ENCODE measurements at places on chromosomes 1 and 21.

GRCh38 chr1:96536581-96536980 lies 185.0 kb upstream of the PTBP2 start:
- no peak for DNase-seq

DNA sequence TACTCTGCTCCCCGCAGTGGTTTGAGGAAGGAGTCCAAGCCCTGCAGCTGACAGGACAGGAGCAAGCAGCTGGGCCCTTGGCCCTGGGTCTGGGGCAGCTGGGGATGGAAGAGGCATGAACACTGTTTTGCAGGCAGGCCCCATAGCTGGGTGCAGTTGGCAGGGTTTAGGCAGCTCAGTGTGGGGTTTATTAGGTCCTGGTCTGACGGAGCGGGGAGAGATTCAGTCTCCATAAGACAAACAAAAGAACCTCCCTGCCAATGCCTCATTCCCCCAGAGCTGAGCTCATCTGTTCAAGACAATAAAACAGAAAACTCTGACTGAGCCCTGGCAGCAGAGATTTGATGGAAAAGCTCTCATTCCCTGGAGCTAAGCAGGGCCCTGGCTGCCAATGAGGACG lies 37.3 kb downstream of the OLFML2B start:
- no peak for DNase-seq

GRCh38 chr1:68047659-68048026 lies 2.8 kb downstream of the DIRAS3 start:
- DNase-seq = no peak

- DNase-seq = peak; percentile 21
Observed at GRCh38 chr1:154198756-154199562, 7.1 kb upstream of the TPM3 start.

- DNase-seq = no peak
Observed at GRCh38 chr1:20401405-20402010, 84.5 kb downstream of the CAMK2N1 start.

DNA sequence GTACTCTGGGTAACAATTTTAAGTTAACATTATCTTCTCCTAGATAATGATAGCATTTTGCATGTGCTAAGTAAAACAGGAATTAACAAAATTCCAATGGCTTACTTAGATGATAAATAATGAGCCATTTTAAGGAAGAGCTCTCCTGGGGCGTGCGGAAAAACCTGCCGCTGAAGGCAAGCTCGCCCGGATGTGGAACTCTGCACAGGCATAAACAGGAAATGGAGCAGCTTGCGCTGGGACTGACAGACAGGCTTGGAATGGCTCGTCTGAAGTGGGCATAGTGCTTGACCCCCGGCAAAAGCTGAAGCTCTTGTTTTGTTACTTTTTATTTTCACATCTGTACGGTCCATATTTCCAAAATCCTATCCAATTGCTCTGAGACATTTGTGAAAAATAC lies 169.2 kb downstream of the ZNF281 start:
- no peak for DNase-seq

DNA sequence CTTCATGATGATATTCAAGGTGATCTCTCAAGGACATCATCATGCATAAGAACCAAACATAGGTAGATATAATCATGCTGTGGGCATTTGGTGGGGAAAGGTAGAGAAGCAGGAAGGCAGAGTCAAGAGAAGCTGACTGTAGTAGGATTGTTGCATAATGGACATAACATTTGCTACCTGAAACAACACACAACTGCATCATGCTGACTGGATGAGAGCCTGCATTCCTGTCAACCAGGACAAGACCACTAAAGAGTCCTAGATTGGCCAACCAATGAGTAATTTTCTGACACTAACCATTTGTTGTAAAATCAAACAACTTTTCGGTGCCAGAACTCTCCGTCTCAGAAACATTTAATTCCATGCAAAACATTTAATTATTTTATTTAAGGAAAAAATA lies 377.2 kb downstream of the PLPP3 start:
- no peak for DNase-seq

GRCh38 chr1:77762072-77762476 lies 2.4 kb upstream of the USP33 start:
- DNase-seq = no peak

GRCh38 chr1:6097824-6098223 lies 52.1 kb downstream of the KCNAB2 start:
- no peak for DNase-seq

- DNase-seq = no peak
Observed at GRCh38 chr21:29185633-29186032, 55.2 kb downstream of the MAP3K7CL start.

DNA sequence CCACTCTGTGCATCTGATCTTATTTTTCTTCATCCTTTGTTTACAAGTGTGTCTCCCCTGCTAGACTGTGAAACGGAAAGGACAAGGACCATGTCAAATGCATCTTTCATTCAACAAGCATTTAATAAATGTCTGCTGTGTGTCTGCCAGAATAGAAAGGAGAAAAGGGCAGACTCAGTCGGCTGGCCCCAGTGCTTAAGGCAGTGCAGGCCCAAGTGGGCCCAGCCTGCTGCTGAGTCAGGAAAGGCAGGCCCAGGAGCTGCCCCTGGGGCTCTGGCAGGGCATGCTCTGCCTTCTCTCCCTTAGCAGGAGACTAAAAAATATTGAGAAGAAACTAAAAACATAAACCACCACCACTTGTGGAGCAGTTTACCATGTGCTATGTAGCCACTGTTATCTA lies 38.1 kb downstream of the PLEKHA6 start:
- DNase-seq = no peak

- no peak for DNase-seq
Observed at GRCh38 chr1:188281921-188282320, 1453.2 kb downstream of the PLA2G4A start.

DNA sequence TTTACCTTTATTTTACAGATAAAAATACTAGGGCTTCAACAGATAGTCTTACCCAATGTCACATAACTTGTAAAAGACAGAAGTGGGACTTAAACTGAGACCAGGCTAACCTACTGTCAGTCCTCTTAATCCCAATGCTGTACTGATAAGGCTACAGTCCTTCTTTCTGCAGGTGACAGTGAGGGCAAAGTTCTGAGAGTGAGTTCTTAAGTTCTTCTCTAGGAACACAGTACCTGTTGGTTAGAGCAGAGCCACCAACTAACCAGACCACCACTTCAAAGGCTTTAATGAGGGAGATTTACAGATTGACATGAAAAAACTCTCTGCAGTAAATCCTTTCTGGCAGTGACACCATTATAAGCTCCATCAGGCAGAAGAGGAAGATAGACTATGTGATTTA lies 74.2 kb downstream of the SNX7 start:
- no peak for DNase-seq

DNA sequence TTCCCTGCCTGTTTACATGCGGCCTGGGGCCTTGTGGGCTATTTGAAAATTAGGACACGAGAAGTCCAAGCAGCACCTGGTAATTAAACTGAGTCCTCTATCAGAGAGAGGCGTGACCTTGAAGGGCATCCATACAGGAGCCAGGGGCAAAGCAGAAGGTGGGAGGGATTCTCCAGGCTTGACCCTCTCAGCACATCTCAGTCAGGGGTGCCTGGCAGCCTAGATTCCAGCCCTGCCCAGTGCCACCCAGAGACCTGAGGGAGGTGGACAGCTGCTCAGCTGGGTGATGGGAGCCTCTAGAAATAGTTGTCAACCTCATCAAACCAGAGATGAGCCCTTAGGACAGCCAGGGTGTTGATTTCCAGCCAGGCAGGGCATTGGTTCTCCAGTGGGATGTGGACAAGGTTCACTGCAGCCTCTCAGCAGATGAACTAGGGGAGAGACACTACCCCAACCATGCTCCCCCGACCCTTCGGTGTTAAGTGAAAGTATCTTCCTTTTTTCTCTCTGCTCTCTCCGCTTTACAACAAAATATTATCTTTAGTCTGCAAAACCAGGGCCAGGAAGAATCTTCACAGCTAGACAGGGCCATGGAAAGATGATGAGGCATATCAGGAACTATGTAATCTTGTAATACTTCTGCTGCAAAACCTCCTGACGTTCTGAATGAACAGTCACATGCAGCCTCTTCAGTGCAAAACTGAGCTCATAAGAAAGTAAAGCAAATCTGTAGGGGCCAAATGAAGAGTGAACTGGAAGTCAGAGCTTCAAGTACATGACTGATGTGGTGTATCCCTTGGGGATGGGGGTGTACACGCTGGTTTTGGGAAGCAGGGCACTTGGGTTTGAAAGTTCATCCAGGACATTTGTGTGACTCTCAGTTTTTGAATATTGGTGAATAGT lies 35.9 kb upstream of the ATP5PO start:
- DNase-seq = no peak

DNA sequence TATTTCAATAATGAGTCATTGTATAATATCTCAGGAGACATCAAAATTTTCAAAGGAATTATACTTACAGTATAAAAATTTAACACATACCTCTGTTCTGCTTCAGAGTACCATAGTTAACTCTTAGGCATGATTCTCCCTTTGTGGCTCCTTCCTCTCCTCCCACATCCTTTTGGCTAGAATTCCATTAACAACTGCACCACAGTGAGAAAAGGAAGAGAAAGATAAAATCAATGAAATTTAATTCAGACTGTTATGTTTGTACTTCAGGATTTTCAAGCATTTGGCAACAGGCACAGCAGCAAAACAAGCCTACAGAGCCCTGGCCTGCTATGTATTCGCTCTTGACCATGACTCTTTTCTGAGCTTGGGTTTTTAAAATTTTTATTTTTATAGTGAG lies 57.2 kb upstream of the SGIP1 start:
- DNase-seq = no peak

- DNase-seq = no peak
Observed at GRCh38 chr1:221994274-221994698, 252.4 kb upstream of the DUSP10 start.

DNA sequence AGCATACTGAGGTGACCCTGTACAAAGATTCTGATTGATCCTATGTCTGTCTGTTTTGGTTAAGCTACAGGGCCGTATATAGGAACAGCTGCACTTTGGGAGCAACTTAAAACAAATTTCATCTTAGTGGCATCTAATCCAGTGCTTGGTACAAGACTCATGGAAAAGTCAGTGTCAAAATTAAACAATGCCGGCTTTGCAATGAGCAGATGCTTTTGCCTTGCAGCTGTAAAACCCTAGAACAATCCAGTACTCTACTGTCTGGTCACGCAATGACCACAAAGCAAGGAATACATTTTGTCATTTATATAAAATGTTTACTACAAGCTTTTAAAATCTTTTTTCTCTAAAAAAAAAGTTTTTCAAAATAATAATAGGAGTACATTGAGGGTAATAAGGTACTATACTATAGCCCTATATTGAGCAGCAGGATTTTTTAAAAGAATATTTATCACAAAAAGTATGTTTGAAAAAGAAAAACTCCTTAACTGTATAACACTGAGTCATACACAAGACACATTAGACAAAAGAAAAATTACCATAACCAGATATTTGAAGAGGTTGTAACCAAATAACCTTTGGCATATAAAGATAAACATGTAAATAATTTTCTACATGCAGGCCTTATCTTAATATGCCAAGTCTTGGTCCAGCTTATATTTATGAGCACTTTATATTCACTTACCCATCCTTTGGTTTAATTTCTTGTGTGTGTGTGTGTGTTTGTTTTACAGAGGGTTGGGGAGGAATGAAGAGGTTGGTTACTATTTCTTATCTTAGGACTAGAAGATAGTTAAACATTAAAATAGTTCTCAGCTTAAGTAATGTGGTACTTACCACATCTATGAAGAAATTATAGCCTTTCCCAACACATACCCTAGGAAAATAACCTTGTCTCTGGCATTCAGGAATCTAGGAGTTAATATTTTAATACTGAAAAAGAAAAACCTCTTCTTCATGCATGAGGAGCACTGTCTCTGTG lies 262.3 kb downstream of the FAF1 start:
- DNase-seq = no peak

- no peak for DNase-seq
Observed at GRCh38 chr1:19330449-19331135, 18.5 kb downstream of the SLC66A1 start.

DNA sequence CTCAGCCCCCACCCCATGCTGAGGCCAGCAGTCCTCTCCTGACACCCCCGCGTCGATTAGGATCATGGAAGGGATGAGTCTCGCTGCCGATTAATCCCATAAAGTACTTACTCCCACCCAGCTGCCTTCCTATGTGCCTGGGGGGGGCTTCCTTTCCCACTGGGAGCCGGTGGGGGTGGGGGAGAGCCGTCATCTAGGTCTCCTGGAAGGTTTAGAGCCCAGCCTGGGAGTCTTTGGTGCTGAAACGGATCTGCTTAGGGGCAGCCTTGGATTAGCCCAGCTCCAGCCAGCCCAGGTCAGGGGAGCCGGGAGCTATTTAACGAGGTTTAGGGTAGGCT lies 9.8 kb downstream of the SAMD11 start:
- no peak for DNase-seq

DNA sequence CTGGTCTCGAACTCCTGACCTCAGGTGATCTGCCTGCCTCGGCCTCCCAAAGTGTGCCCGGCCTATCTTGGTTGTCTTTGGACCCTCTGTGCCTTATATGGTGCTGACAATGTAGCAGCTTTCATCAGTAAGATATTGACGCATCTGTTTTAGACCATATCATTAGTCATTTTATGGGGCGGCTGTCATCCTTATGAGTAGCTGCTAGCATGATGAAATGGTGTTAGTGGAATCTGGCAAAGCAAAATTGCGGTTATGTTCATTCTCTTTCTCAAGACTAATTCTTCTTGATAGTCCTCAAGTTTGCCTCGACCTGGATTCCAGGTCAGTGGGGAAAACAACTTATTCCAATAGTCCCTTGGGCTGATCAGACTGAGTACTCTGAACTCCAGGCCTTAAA lies 199.9 kb downstream of the PRDM2 start:
- DNase-seq = no peak

DNA sequence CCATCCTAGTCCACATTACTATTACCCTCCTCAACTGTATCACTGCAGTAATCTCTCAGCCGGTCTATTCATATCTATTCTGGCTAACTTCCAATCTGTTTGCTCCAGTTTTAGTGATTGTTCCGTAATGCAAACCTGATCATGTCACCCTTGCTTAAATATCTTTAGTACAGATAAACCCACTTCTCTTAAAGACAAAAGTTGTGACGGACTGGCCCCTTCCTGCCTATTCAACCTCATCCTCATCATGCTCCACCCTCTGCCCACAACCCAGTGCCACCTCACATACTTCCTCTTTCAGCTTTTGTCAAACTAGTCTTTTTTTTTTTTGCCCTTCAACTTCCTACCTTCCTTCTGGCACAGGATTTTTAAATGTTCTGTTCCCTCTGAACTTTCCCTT lies 2.8 kb upstream of the C1orf162 start:
- peak; percentile 39 for DNase-seq

DNA sequence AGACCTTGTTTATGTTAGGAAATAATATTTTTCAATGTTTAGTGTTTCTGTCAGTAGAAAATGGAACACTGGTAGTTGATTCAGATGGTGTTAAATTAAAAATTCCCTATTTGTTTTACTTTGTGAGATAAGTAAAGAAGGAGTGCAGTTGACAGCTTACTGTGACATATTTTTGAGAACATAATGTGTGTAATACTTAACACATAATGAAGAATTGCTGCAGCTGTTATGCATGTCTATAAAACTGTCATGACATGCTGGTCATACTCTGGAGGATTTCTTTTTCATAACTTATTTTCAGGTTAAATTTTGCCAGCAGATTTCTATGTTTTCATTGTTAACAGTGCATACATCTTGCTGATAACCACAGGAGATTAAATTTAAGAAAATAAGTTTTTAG lies 296.1 kb downstream of the CTH start:
- no peak for DNase-seq

- no peak for DNase-seq
Observed at GRCh38 chr1:82001345-82001744, 200.6 kb downstream of the ADGRL2 start.

All from activated CD4-positive, CD25-positive, alpha-beta regulatory T cell treated with anti-CD3 and anti-CD28 coated beads, Interleukin-2, amount 50 U/mL, for 16 hours (primary cell).